Breast epithelium (tissue), 4 donors: ENCODE measurements at places on chromosomes 7 and 10.

GRCh38 chr7:28180031-28180363 lies 598 bp downstream of the JAZF1 start:
- H3K27ac ChIP-seq, result peak overlapping the region; percentile 62
- H3K4me3 ChIP-seq, result peak overlapping the region; percentile 89
- H3K4me1 ChIP-seq, result peaks cover 6% of the 10 kb centered on the region
- no peaks in the 10 kb centered on the region for H3K27me3 ChIP-seq
- no peaks in the 10 kb centered on the region for H3K36me3 ChIP-seq
- no peak for DNase-seq

- DNase-seq, result no peak
- no peaks in the 10 kb centered on the region for H3K4me1 ChIP-seq
- H3K27ac ChIP-seq, result no peak overlapping the region
- H3K27me3 ChIP-seq, result no peaks in the 10 kb centered on the region
- no peak overlapping the region for H3K4me3 ChIP-seq
- H3K36me3 ChIP-seq, result no peaks in the 10 kb centered on the region
These were observed 15.9 kb downstream of the LAMB4 start for GRCh38 chr7:108114117-108114841.

- peak overlapping the region; percentile 80 for H3K27ac ChIP-seq
- H3K4me1 ChIP-seq, result peaks cover 11% of the 10 kb centered on the region
- peaks cover 37% of the 10 kb centered on the region for H3K27me3 ChIP-seq
- no peak overlapping the region for H3K4me3 ChIP-seq
- DNase-seq, result no peak
These were observed 3.4 kb downstream of the GFRA1 start for GRCh38 chr10:116269619-116270018.

- no peaks in the 10 kb centered on the region for H3K4me1 ChIP-seq
- H3K4me3 ChIP-seq, result no peak overlapping the region
- no peak for DNase-seq
- no peaks in the 10 kb centered on the region for H3K27me3 ChIP-seq
- no peak overlapping the region for H3K27ac ChIP-seq
These were observed 47.9 kb upstream of the ITPRID1 start for GRCh38 chr7:31466036-31466435.

DNA sequence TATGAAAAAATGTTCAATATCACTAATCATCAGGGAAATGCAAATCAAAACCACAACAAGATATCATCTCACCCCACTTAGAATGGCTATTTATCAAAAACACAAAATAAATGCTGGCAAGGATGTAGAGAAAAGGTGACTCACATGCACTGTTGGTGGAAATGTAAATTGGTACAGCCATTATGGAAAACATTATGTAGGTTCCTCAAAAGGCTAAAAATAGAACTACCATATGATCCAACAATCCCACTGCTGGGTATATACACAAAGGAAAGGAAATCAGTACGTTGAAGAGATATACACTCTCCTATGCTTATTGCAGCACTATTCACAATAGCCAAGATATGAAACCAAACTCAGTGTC lies 50.2 kb downstream of the CDK1 start:
- no peaks in the 10 kb centered on the region for H3K4me1 ChIP-seq
- peak overlapping the region; percentile 54 for H3K27ac ChIP-seq
- no peak overlapping the region for H3K4me3 ChIP-seq

GRCh38 chr7:65397730-65398142 lies 24.1 kb downstream of the ZNF92 start:
- H3K4me3 ChIP-seq, result no peak overlapping the region
- no peaks in the 10 kb centered on the region for H3K27me3 ChIP-seq
- H3K4me1 ChIP-seq, result no peaks in the 10 kb centered on the region
- H3K36me3 ChIP-seq, result no peaks in the 10 kb centered on the region
- peak overlapping the region; percentile 22 for H3K27ac ChIP-seq

DNA sequence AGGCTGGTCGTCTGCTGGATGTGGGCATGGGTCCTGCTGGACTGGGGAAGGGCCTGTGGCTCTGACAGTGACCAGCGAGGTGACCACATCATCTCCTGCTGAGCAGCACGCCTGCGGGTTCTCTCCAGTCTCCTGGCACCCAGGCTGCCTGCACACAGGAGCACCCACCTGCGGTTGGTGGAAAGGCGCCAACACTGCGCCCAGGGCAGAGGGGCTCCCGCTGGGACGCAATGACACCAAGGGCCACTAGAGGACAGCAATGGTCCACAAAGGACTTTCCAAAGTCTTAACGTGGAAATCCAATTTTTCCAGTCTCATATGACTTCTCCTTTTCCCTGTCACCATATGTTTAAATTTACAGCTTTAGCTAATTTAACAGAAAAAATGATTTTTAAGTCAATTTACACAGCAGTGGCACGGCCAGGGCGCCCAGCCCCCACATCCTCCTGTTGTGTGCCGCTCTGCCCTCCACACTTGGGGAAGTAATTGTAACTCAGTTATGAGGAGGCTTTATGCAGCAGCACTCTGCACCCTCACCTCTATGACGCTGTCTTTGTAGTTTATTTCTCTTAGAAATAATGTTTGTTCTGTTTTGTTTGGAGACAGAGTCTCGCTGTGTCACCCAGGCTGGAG lies 38.1 kb downstream of the CFAP46 start:
- no peaks in the 10 kb centered on the region for H3K36me3 ChIP-seq
- DNase-seq, result no peak
- H3K4me1 ChIP-seq, result no peaks in the 10 kb centered on the region
- H3K27ac ChIP-seq, result no peak overlapping the region
- no peak overlapping the region for H3K4me3 ChIP-seq

DNA sequence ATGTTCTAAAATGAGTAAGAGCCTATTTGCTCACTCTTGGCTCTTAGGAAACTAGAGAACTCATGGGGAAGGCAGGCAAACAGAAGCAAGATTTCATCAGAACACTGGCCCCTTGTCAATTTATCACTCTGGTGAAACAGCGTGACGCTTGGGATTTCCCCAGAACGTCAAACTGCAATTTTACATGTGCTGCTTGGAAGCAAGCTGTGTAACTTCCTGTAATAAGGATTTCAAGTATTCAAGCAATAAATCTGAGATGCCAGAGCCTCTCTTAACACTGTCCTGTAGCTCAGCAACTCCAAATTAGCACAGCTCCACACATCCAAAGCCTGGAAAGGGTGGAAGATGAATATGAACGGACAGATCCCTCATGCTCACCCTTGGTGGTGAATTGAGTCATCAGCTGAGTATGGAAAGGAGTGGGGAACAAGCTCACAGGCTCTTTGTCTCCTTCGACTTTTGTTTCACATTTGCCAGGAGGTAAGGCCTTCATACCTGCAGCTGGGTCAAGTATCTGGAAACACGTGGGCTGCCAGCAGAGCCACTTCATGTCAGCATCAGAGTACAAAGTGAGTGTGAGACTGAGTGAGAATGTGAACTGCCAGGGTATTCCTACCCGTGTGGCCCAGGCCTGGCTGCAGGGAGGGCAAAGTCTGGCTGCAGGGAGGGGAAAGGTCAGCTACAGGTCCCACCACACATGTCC lies 140.4 kb upstream of the NAMPT start:
- DNase-seq, result peak; percentile 56
- H3K27ac ChIP-seq, result peak overlapping the region; percentile 72
- H3K4me3 ChIP-seq, result peak overlapping the region; percentile 38
- H3K36me3 ChIP-seq, result no peaks in the 10 kb centered on the region
- H3K27me3 ChIP-seq, result no peaks in the 10 kb centered on the region

GRCh38 chr7:11831156-11831735 lies 752 bp downstream of the THSD7A start:
- no peak for DNase-seq
- H3K4me1 ChIP-seq, result peaks cover 3% of the 10 kb centered on the region
- H3K4me3 ChIP-seq, result peak overlapping the region; percentile 55
- no peaks in the 10 kb centered on the region for H3K36me3 ChIP-seq

DNA sequence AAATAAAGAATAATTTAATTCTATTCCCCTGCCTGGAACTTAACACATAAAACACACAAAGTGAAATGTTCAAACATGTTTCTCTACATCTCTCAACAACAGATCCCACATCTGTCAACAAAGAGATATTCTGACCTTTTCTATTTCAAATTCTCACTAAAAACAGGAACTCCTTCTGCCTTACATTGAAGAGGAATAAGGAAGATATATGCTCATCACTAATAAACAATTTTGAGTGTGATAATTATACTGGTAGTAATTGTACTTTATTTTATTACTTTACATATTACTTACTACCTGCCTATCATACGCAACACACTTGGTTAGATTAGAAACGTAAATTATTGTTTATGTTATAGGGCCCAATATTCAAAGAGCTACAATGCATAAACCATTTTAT lies 13.4 kb downstream of the AKR1C2 start:
- H3K36me3 ChIP-seq, result no peaks in the 10 kb centered on the region
- no peaks in the 10 kb centered on the region for H3K4me1 ChIP-seq
- no peak overlapping the region for H3K27ac ChIP-seq
- DNase-seq, result no peak
- H3K27me3 ChIP-seq, result no peaks in the 10 kb centered on the region

GRCh38 chr7:120838281-120838682 lies 19.7 kb downstream of the TSPAN12 start:
- H3K4me1 ChIP-seq, result no peaks in the 10 kb centered on the region
- DNase-seq, result no peak
- no peaks in the 10 kb centered on the region for H3K36me3 ChIP-seq
- no peak overlapping the region for H3K27ac ChIP-seq
- H3K4me3 ChIP-seq, result no peak overlapping the region

DNA sequence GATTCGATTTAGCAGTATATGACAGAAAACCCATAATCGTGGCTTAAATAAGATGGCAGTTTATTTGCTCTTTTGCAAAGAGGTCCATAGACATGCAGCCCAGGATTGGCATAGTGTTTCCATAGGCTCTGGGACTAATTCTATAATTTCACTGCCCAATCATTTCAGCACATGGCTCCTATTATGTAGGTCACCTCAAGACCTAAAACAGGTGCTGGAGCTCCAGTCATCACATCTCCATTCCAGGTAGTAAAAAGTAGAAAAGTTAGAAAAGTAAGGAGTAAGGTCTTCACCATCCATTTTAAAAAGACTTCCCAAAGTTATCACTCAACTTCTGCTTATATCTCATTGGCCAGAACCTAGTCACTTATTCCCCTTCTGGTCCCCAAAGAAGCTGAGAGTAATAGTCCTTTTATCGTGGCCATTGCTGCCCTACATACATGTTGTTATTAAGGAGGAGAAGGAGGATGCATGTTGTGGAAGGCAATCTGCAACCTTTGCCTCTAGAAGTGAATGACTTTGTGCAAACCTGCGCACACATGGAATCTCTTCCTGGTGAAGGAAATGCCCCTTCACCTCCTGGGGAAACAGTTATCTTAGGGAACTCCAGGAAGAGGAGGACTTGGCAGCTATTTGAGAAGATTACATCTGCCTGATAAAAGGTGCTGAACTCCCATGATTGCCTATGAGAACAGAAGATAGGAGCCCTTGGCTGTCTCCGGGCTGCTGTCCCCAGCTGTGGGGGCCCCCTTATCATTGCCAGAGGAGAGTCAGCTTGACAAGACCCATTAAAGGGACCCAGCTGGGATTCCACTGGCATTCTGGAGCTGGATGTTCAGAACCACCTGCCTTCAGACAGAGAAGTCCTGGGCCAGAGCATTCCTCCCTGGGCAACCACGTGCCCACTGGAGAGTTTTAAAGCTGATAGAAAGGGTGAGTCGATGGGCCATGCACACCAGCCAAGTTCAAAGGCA lies 330.6 kb upstream of the ZMIZ1 start:
- H3K4me1 ChIP-seq, result no peaks in the 10 kb centered on the region
- H3K27me3 ChIP-seq, result no peaks in the 10 kb centered on the region
- no peak overlapping the region for H3K4me3 ChIP-seq
- no peak overlapping the region for H3K27ac ChIP-seq
- DNase-seq, result no peak
- no peaks in the 10 kb centered on the region for H3K36me3 ChIP-seq

GRCh38 chr7:138753610-138754009 lies 44.2 kb upstream of the TMEM213 start:
- H3K4me3 ChIP-seq, result no peak overlapping the region
- peak overlapping the region; percentile 61 for H3K27ac ChIP-seq
- no peaks in the 10 kb centered on the region for H3K4me1 ChIP-seq

GRCh38 chr7:141974831-141975230 lies 1.3 kb upstream of the TAS2R38 start:
- no peaks in the 10 kb centered on the region for H3K27me3 ChIP-seq
- no peak overlapping the region for H3K27ac ChIP-seq
- no peaks in the 10 kb centered on the region for H3K36me3 ChIP-seq
- H3K4me3 ChIP-seq, result no peak overlapping the region
- H3K4me1 ChIP-seq, result no peaks in the 10 kb centered on the region
- DNase-seq, result no peak

GRCh38 chr7:18352339-18353255 lies 143.0 kb upstream of the HDAC9 start:
- no peak for DNase-seq
- no peaks in the 10 kb centered on the region for H3K36me3 ChIP-seq
- no peaks in the 10 kb centered on the region for H3K4me1 ChIP-seq
- H3K27me3 ChIP-seq, result no peaks in the 10 kb centered on the region
- H3K4me3 ChIP-seq, result no peak overlapping the region

DNA sequence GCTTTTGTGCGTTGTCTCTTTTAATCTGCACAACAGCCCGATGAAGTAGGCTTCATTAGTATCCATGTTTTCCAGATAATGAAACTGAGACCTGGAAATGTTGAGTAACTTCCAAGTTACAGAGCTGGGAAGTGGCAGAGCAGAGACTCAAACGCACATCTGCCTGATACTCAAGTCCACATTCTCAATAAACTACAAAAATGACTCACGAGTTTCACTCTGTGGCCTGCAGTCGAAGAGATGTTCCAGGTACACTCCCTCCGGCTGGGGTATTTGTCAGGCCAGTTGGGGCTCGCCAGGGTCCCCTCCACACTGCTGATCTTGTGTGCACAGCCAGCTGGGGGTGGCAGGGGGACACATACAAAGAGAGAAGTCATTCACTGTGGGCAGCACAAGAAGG lies 17.7 kb upstream of the OPALIN start:
- H3K36me3 ChIP-seq, result no peaks in the 10 kb centered on the region
- no peak overlapping the region for H3K27ac ChIP-seq
- no peak for DNase-seq
- H3K4me3 ChIP-seq, result no peak overlapping the region
- H3K4me1 ChIP-seq, result no peaks in the 10 kb centered on the region

GRCh38 chr10:73889014-73889413 lies 14.7 kb upstream of the CAMK2G start:
- H3K27ac ChIP-seq, result peak overlapping the region; percentile 90
- peaks cover 30% of the 10 kb centered on the region for H3K4me1 ChIP-seq
- no peaks in the 10 kb centered on the region for H3K36me3 ChIP-seq
- no peak overlapping the region for H3K4me3 ChIP-seq

GRCh38 chr7:107643407-107643806 lies 17.2 kb upstream of the SLC26A4 start:
- no peak overlapping the region for H3K4me3 ChIP-seq
- H3K27ac ChIP-seq, result no peak overlapping the region
- no peaks in the 10 kb centered on the region for H3K27me3 ChIP-seq

GRCh38 chr7:27873981-27874957 lies 134.3 kb downstream of the TAX1BP1 start:
- H3K27me3 ChIP-seq, result no peaks in the 10 kb centered on the region
- no peak overlapping the region for H3K4me3 ChIP-seq
- no peak for DNase-seq
- no peaks in the 10 kb centered on the region for H3K36me3 ChIP-seq
- H3K27ac ChIP-seq, result peak overlapping the region; percentile 27

DNA sequence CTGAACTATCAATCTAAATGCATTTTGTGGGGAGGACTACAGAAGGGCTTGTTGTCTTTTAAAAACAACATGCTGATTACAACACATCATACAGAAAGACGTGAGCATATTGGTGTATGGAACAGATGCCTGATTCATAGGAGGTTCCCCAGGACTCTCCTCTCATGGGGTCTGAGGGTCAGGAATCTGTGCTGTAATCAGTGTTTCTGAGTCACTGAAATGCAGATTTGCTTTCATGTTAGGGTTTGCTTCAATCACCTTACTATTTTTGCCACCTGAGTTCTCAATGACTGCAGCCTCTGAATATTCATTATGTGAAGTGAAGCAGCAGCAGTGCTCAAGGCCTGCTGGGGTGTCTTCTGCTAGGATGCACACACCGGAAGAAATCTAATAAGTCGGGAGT lies 550 bp upstream of the ANK3 start:
- H3K27me3 ChIP-seq, result no peaks in the 10 kb centered on the region
- no peaks in the 10 kb centered on the region for H3K36me3 ChIP-seq
- H3K27ac ChIP-seq, result no peak overlapping the region
- H3K4me1 ChIP-seq, result no peaks in the 10 kb centered on the region
- H3K4me3 ChIP-seq, result no peak overlapping the region
